Stimulated activated CD4-positive, alpha-beta T cell treated with anti-CD3 and anti-CD28 coated beads, TNF-alpha, amount 100 ng/mL, for 48 hours (primary cell): ENCODE measurements at places on chromosomes 2 and 18.

DNA sequence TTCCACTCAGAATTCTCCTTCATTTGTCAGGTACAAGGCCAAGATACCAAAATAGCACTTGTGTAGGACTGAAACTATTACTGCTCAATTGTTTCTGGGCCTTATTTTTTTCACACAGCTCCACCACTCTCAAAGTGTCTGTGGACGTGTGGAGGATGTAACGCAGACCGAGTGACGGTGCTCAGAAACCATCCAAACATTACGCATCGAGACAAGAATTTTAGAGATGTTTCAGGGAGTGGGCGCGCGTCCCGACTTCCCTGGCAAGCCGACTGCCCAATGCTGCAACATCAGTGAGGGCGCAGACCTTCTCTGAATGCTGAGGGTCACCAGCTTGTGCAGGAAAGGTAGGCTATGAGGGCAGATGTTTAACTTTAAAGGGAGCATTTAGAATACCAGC lies 108.4 kb downstream of the GATA6 start:
- DNase-seq = no peak

DNA sequence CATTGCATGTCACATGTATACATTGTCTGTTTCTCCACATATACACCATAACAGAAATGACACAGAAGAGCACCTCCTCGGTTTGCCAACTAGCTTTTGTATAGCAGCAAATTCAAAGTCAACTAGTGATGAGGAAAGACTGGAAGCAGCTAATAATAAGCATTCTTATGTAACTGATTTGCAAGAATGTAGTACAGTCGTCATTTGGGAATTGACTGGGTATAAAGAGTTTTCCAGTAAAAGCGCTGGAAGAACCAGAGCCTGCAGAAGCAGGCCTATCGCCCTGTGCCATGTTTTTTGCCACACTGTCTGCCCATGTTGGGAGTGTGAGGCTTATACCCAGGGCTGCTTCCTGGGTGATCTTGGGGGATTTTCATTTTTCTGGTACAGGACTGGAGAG lies 310.6 kb downstream of the GBX2 start:
- no peak for DNase-seq

- DNase-seq = peak; percentile 48
These were observed 32.8 kb downstream of the TTC32 start for GRCh38 chr2:19868701-19869580.

DNA sequence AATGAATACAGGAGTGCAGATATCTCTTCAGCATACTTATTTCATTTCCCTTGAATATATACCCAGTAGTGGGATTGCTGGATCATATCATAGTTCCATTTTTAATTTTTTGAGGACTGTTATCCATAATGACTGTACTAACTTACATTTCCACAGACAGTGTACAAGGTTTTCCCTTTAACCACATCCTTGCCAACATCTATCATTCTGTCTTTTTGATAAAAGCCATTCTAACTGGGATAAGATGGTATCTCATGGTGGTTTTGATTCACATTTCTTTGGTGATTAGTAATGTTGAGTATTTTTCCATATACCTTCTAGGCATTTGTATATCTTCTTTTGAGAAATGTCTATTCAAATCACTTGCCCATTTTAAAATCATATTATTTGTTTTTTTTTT lies 325.2 kb downstream of the CYP26B1 start:
- no peak for DNase-seq

- no peak for DNase-seq
These were observed 60.3 kb downstream of the MGAT5 start for GRCh38 chr2:134314202-134314601.

- DNase-seq = no peak
These were observed 675.6 kb upstream of the CELF4 start for GRCh38 chr18:38241216-38241615.

GRCh38 chr2:213443921-213444320 lies 159.7 kb downstream of the SPAG16 start:
- DNase-seq = no peak

DNA sequence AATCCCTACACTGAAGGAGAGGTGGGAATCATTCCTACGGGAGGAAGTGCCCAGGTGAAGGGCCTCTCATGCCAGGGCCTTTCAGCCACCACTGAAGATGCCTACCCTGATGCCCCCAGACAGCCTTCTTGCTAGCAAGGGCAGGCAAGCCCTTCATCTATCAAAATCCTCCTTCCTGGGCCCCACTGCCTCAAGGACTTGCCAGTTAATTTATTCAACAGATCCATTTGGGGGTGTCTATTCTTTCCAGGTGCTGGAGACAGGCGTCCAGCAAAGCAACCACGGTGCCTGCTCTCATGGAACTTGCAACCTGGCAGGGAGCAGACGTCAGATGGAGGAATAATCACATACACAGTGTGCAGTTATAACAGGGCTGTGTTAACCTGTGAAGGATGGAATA lies 95.5 kb downstream of the GYPC start:
- no peak for DNase-seq

GRCh38 chr2:142796588-142796987 lies 80.9 kb upstream of the KYNU start:
- no peak for DNase-seq

DNA sequence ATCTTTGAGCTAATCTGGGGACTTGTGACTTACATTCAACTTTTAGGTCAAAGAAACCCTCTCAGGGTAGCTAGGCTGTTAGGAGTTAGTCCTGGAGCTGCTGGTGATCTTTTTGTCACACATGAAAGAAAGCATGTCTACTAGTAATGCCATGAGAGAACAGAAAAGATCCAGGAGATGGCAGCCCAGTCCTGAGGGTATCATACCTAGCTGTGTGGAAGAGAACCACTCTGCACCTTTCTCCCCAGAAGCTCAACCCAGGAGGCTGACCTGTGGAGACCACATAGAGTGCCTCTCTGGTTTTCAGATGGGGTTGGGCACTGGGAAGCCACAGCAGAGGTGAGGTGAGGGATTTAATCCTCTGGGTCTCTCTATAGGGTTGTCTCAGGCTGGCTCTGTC lies 460.2 kb upstream of the UBE2E3 start:
- no peak for DNase-seq

DNA sequence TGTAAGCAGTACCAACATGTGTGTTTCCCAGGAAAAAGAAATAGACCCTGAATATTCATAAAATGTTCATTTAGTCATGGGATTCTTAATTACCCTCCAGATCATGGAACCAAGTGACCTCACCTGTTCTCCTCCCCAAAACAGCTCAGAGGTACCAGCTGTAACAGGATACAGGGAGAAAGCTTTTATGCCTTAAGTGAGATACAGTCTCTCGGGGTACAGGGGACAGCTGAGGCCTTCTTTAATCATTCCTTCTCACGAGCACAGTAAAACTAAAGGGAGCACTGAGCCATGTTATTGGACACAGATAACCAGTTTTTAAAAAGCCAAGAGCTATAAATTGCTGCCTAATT lies 16.6 kb downstream of the EPHA4 start:
- DNase-seq = no peak

GRCh38 chr2:135585586-135585985 lies 54.3 kb downstream of the R3HDM1 start:
- DNase-seq = no peak

- DNase-seq = no peak
These were observed 265.4 kb downstream of the HRH4 start for GRCh38 chr18:24725644-24726415.

DNA sequence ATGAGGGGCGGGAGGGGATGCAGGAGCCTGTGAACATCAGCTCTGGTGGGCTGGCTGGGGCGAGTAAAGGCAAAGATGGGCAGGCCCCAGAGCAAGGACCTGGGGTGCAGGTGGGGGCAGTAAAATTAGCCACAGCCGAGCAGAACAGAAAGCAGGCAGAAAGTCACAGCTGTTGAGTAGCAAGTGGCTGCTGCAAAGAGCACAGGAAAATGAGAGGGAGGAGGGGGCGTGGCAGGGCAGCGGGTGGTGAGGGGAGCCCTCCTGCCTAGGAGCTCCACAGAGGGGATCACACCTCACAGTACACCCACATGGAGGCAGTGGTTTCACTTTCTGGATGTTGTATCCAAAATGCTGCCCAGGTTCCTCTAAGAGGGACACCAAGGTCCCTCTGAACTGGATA lies 79.6 kb downstream of the LBH start:
- no peak for DNase-seq

- no peak for DNase-seq
These were observed 178.7 kb downstream of the FMNL2 start for GRCh38 chr2:152513681-152514080.

GRCh38 chr2:120564213-120565094 lies 171.2 kb upstream of the GLI2 start:
- DNase-seq = no peak

DNA sequence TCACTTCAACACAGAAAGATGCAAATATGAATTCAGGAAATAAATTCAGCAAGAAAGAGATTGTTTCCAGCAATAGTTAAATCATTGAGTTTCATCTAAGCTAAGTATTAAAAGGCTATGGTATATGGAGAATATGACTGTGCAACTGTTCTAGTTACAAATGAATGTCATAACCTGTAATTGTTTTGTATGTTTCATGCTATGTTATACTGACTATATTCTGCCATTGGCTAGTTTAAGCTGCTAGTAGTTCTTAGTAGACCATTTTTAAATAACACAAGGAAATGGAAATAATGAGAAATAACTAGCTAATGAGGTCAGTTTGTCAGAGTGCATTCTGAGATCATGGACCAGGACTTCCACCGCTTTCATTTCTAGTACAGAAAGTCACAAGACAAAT lies 1154.9 kb upstream of the TMEFF2 start:
- no peak for DNase-seq

GRCh38 chr2:235055891-235056516 lies 104.2 kb downstream of the SH3BP4 start:
- DNase-seq = no peak

DNA sequence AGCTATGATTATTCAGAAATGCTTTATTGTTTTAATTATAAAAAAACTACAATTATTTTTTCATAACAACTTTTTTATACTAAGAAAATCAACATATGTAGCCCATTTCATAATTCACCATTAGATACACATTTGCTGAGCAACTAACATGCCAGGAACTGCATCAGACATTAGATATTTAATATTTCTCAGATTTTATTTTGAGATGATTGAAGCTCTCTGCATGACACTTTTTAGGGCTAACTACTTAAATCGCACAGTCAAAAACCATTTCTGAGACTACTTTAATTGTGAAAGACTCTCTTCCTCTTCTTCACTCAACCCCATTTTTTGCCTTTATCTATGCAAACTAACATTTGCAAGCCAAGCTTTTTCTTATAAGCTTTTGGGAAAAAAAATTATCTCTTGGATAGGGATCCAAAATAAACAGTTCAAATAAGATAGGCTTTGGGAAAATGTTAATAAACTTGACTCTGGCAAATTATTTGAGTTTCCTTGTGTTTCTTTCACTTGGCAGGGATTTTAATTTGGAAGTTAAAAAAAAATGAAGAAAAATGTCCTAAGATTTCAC lies 9.1 kb upstream of the COL3A1 start:
- DNase-seq = no peak

GRCh38 chr2:66843847-66844246 lies 408.9 kb downstream of the MEIS1 start:
- no peak for DNase-seq

DNA sequence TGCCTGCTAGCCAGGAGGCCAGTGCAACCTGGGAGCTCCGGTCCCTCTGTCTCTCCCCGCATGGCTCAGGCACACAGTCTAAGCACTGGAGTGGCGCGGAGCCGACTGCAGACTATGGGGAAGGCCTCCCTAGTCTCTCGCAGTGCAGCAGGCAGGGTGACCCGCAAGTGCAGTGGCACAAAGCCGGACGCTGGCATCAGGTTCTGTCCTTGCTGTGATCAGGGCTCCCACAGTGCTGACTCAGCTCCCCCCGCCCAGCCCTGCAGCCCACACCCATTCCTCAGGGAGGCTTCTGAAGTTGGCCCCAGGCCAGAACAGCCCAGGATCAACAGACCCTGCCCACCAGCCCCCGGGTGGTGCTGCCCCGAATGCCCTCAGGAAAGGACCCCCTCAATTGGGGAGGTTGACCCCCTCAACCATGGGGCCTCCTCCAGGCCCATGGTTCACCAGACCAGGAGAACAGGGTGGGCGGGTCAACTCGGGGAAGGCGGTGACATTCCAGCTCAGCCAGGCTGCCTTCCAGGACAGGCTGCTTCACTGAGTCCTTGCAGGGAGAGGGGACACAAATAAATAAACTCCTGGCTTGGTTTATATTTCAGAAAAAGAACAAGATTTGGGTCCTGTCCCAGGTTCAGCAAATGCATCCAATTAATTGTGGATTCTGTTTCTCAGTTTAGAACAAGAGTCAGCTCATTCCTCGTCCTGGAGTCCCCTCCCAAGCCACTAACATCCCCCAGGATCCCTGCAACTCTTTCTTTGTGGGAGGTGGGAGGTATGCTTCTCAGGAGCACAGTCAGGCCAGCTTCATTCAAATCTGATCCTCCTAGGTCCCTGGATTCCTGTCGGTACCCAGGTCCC lies 12.2 kb downstream of the BIN1 start:
- no peak for DNase-seq

DNA sequence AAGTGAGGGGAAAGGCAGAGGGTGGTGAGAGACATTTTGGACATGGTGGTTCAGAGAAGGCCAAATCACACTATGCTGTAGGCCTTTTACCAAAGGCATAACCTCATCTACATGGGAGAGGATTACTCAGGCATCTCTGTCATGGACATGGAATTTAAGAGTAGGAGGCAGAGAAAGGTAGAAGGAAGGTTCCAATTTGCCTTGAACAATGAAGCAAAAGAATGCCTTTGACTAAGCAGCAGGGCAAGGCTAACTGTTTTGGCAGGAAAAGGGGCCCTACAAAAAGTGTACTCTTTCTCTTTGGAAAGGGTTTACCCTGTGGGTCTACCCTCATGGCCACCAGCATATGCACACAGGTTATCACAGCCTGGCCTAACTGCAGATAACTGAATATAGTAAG lies 45.6 kb upstream of the RNU4ATAC start:
- DNase-seq = no peak

DNA sequence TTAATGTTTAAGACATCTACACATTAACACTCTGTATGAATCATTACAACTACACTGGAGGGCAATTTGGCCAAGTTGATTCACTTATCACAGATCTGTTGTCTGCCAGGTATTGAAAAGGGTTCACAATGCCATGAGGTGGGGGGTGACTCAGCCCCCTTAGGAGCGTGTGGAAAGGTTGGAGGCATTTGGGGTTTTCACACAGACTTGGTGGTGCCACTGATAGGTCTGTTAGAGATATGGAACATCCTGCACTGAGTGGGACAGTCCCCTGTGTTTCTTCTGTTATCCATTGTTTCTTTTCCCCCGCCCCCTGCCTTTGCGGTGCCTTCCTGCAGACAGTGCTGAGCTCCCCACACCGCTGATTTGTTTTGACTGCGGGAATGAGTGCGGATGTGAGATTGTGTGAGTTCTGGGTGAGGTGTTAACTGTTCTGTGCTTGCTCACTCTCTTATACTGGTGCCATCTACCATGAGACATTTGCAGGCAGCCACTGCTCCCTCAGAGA lies 9.3 kb upstream of the TSN start:
- DNase-seq = no peak

- DNase-seq = no peak
These were observed 406.2 kb downstream of the MBD2 start for GRCh38 chr18:53817976-53818950.
